ENCODE measurements at places on chromosomes 1 and 21. TPM values are rescaled to one million over a fixed set of nuclear protein-coding genes. Genes with fewer than 3 reads are reported as not detected.
A peak's percentile ranks its signal among the peaks of the same experiment; 100 is the strongest.

- no peak for DNase-seq
- H3K4me3 ChIP-seq, result no peak overlapping the region
- no peaks in the 10 kb centered on the region for H3K27me3 ChIP-seq
- H3K27ac ChIP-seq, result no peak overlapping the region
- H3K36me3 ChIP-seq, result no peaks in the 10 kb centered on the region
Measured at GRCh38 chr1:67571406-67571805, 113.6 kb upstream of the GADD45A start.

- no peaks in the 10 kb centered on the region for H3K4me1 ChIP-seq
- DNase-seq, result no peak
- no peak overlapping the region for H3K4me3 ChIP-seq
Measured at GRCh38 chr1:25083481-25084345, 148.6 kb downstream of the SYF2 start.

DNA sequence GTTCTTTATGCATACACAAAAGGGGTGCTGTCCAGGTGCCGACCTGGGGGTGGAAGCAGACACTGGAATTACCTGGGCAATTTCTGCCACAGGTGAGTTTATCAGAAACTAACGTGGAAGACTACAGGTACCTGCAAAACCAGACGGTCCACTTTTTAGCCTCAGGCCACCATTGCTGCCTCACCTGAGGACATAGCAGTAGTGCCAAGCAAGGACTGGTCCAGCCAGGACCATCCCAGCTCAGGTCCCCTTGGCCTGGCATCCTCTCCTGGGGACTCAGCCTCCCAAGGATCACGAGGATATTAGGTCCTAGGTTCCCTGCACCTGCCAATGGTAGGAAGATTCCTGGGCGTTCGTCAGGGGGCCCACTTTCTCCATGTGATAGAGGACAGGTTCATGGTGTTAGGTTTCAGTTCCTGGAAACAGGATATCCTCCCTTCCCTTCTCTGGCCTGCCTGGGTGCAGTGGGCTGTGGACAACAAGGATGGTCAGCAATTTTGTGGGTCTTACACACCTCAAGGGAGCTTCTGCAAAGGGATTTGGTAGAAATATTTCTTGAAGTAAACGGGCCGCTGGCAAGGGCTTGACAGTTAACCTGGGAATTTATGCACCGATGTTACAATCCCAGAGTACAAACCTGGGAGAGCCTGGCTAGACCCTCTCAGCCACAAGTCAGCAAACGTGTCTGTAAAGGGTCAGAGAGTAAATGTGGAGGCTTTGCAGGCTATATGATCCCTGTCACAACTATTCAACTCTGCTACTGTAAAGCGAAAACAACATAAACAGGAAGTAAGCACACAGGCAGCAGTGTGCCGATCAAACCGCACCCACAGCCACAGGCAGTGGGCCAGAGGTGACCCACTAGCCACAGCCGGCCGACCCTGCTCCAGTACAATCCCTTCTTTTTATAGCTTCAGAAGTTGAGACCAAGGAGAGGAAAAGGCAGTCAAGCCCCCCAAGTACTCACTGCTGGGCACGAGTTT lies 71.4 kb upstream of the RAB4A start:
- no peaks in the 10 kb centered on the region for H3K27me3 ChIP-seq
- no peak overlapping the region for H3K27ac ChIP-seq
- peaks cover 24% of the 10 kb centered on the region for H3K4me1 ChIP-seq
- no peaks in the 10 kb centered on the region for H3K36me3 ChIP-seq
- peak overlapping the region; percentile 21 for H3K4me3 ChIP-seq

Gene MXRA8
- total RNA-seq, result 11.3 TPM

Gene PCNX2
- 4.5 TPM for total RNA-seq
